Activated CD4-positive, alpha-beta T cell treated with anti-CD3 and anti-CD28 coated beads, Interleukin-2, Interleukin-6, amounts not matched to agents 100 ng/mL and 50 ng/mL, durations not matched to agents 16 hours and 8 hours (primary cell): ENCODE measurements at places on chromosomes 16 and 17.

- peak; percentile 84 for DNase-seq
These were observed 354.1 kb downstream of the SEC14L1 start for GRCh38 chr17:77494664-77495435.

DNA sequence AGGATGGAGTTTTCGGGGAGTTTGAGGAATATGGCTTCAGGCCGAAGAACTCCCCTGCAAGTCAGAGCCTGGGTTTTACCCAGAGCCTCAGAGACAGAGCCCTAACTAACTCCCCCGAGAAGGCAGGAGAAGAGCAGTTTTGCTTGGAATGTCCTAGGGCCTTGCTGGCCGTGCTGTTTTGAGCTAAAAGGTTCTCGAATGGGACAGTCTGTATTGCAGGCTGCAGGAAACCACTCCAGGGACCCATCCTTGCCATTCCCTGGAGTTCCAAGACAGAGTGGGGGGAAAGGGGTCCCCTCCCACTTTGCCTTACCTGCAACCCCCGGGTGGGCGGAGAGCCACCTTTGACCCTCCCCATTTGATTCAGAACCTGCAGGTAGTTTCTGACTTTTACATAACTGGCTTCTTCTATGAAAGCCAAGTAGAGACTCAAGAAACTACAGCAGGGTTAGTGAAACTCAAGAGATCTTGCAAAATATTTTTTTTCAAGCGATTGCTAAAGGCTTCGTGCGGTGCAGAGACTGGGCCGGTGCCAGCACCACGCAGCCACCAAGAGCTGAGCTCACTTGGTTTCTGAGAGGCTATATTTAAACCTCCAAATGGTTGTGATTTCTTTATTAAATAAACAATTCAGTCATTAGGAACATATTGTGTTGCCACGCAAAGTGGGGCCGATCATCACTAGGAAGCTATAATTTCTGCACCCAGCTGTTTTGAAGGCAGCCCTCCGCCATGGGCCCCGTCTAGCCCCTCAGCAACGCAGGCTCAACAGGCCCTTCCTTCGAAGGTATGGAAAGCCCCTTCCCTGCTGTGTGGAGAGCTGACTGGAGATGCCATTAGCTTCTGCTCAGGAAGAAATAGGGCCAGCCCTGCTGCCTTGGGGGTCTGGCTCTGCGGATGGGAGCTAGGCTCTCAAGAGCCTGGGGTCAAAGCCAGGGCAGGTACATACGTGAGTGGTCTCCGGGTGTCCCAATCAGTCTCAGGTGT, 223.0 kb downstream of the NTN1 start:
- no peak for DNase-seq

GRCh38 chr16:31380201-31380600, 12.9 kb upstream of the ITGAD start:
- no peak for DNase-seq

DNA sequence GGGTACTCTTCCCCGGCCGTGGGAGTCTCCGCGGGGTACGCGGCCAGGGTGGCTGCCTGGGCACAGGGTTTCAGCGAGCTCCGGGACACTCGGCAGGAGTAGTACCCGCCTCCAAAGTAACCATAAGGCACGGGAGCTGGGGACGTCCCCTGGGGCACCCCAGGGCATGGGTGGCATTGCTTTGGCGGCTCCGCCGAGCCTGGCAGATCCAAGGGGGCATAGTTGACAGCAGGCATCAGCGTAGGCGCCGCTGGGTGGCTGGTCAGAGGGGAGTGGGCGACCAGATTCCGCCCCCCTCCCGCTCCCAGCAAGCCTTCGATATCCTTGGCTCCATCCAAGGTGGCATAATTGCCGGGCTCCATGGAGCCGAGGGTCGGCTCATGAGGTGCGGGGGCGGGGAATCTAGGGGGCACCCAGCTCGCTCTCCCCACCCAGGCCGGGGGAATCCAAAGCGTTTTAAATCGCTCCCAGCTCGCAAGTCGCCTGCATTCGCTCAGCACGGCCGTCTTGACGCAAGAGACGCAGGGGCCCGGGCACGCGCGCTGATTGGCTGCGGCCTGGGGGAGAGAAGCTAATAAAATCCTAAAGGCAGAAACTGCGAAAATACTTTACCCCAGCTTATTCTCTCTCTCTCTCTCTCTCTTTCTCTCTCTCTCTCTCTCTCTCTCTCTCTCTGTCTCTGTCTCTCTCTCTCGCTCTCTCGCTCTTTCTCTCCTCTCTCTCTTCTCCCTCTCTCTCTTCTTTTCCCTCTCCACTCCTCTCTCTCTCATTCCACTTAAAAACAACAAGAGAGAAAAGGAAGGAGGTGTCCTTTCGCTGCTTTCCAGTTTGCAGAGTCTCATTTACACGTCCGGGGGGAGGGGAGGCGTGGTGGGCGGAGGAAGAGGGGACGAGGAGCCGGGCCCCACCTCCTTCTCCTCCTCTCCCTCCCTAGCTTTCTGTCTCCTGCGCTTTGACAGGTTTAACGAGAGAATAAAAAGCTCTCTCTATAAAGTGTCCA, at the start of gene HOXB13:
TSS of gene HOXB13 (minus strand) at position 519 of the 1,000 bp plus-strand sequence. CDS start at position 362, 157 bp downstream.
- peak; percentile 57 for DNase-seq

GRCh38 chr17:82242977-82243647, 14.3 kb downstream of the SLC16A3 start:
- no peak for DNase-seq

DNA sequence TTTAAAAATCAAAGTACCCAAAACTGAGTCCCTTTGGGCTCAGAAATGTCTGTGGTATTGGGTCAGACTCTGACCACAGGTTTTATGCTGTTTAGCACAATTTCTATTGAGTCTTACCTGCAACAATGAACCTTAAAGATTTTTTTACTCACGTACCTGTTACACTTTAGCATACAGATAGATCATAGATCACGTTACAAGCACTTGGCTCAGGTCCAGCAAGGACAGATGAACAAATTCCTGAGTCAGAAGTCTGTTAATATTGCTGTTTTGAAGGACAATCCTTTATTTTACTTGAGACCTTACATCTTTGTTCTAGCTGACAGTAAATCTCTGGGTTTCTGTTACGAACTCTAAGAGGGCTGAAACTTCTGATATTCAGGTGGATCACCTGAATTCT, 12.8 kb downstream of the SLC7A6OS start:
- DNase-seq = no peak

- DNase-seq = no peak
These were observed 11.7 kb downstream of the ZNHIT3 start for GRCh38 chr17:36498155-36498554.

DNA sequence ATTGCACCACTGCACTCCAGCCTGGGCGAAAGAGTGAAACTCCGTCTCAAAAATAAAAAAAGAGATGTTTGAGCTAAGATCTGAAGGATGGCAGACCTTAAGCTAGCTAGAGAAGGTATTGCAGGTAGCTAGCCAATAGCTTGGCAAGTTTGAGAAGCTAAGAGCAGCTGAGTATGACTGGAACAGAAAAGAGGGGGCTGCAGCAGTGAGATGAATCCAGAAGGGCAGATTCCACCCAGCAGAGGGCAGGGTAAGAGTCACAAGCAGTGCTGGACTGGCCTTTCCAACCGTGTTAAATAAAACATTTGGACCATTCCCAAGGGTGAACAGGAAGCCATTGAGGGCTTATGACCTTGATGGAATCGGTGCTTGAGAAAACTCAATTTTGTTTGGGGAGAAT, 5.7 kb upstream of the PHAF1 start:
- DNase-seq = no peak

- no peak for DNase-seq
These were observed 5.2 kb downstream of the ADPRM start for GRCh38 chr17:10702574-10702973.

- no peak for DNase-seq
These were observed 10.1 kb downstream of the THRA start for GRCh38 chr17:40072735-40073346.

GRCh38 chr17:74736513-74737298, at the start of gene RAB37:
RAB37 (plus strand) TSS chr17:74737256; CDS start chr17:74737273, 17 bp downstream.
- DNase-seq = peak; percentile 48

DNA sequence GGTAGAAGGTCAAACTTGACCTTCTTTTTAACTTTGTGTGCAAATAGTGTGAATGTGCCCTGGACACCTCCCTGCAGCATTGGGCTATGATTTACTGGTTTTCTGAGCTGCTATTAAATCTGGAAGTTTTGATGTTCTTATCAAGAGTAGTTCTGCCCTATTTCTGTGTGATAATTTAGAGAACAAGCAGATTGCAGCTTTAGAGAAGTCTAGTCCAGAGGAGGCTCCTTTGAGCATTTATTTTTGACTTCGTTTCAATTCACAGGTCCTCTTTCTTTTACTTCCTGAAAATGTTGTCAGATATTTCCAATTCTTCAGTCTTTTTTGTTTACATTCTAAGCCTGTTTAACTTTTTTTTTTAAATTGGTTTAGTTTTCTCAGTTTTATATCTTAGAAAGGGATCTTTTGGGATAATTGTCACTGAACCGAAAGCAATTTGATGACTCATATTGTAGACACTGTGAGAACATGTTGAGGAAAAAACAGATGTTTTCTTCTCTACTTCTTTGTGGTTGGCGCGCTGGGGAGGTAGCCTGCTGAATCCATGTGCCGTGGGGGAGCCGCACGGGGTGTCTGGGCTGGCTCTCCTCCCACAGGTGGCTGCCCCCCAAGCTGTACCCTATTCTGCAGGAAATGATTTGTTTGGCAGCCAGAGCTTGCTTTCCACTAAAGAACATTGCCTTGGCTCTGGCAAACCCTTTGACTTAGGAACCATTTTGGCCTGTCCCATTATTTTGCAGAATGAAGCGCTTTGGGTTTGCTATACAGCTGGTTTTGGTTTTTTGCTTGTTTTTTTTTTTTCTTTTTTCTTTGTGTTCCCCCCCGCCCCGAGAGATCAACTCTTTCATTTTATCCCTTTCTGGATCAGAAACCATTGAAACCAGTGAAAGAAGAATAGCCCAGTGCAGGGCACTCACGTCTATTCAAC, 53.4 kb downstream of the MFSD11 start:
- peak; percentile 49 for DNase-seq

GRCh38 chr16:1613211-1613622, 1.1 kb downstream of the CRAMP1 start:
- DNase-seq = peak; percentile 8

DNA sequence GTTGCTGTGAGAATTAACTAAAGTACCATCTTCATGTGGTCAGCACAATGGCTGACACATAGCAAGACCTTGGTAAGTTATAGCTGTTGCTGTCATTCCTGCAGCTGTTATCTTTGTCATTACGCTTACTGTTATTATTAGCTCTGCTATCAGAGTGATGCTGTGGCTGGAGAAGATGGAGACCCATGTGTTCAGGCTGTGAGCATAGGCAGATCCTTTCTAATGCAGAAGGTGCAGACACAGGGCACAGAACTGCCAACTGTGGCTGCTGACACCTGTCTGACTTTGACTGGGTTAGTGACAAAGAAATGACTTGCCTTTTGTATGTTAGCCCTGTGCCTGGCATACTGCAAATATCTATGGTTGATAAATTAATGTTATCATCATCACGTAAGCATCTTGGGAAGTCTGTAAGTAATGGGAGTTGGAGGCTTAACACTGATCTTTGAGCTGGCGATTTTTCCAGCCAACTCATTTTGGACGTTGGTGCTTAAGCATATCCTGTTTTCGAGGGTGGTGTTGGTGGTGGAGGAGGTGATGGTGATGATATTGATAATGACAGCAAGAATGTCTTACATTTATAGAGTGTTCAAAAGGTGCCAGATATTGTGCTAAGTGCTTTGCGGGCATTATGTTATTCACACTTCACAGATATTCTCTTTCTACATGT, 695.3 kb downstream of the WWOX start:
- peak; percentile 70 for DNase-seq

DNA sequence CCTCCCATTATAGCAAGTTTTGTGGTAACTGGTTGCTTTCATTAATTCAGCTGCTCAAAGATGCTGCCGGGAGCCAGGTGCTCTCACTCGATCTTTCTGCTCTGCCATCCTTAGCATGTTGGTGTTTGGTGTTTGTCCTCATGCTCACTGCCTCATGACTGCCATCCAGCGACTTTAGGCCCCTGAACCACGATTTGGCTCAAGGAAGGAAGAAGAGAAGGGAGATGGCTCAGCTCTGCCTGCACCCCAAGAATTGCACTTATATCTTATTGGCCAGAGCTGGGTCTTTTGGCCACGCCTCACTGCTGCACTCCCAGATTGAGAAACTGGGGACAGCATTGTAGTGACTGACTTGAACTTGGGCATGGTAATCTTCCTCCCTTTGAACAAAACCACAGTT, 52.7 kb downstream of the ARSG start:
- DNase-seq = no peak

DNA sequence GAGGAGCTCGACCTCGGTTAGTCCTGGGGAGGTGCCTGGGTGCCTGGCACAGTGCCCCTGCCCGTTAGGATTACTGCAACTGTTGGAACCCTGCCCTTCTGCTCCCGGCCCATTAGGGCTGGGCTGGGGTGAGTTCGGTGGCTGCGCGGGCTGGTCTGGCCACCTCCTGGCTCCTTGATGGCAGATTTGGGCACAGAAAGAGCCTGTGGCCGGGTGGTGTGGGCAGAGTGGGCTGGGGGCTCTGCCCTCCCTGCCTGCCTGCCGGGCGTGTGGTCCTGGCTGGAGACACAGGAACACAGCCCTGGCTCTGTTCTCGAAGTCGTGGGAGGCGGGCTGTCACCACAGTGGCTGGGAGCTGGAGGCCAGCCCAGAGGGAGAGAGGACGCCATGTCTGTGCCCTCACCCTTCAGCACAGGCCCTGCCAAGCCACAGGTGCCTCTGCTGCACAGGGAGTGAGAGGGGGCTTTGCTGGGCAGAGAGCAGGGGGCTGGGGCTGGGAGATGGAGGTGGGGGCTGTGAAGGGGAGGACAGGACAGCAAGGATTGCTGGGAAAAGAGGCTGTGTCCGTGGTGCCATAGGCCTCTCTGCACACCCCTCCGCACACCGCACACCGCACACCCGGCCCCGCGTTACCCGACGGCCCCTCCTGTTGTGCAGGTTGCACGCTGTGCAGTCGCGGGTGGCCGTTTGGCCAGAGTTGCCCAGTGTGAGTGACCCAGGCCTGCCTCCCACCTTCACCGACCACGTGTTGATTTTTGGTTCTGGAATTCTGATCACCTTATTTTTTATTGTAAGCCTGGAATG, 236.6 kb upstream of the GSE1 start:
- DNase-seq = no peak

- no peak for DNase-seq
These were observed 103.8 kb upstream of the NOL11 start for GRCh38 chr17:67613961-67614360.

- DNase-seq = no peak
These were observed 48.5 kb upstream of the ZCCHC14 start for GRCh38 chr16:87541147-87541871.

DNA sequence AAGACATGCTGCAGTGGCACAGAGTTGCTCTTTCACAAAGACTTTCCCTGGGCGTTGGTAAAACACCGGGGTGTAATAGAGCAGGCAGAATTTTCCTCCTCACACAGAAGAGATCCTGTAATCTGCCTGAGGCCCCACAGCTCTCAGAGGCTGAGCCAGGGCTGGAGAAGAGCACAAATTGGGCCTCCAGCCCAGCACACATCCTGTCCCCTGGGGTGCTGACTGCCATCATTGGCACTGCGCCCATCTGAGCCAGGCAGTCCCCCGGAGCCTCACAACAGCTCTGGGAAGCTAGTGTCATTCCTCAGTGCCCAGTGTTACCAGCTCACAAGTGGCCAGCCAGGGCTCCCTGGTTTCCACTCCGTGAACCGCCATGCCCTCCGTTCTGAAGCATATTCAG, 119.4 kb downstream of the SOCS1 start:
- DNase-seq = no peak

- DNase-seq = no peak
These were observed 22.8 kb downstream of the IRX5 start for GRCh38 chr16:54953461-54953860.

GRCh38 chr17:65054602-65055001, 1.9 kb downstream of the GNA13 start:
- DNase-seq = no peak

- no peak for DNase-seq
These were observed 24.8 kb downstream of the RAD51D start for GRCh38 chr17:35094902-35095301.
